Muscle of leg (tissue), 16 donors: ENCODE measurements at places on chromosomes 4 and X. TPM values are rescaled to one million over a fixed set of nuclear protein-coding genes. Genes with fewer than 3 reads are reported as not detected.

Gene SORCS2
- 9.1 TPM for total RNA-seq

Gene DCAF4L1
- total RNA-seq = 0.18 TPM

Gene EGF
- total RNA-seq = 9.4 TPM

Gene PAGE4
- 1.2 TPM for total RNA-seq

Gene FAM53A
- 1.6 TPM for total RNA-seq

Gene ASB12
- 9.5 TPM for total RNA-seq

Gene TCEAL6
- not detected for total RNA-seq

Gene RADX
- total RNA-seq = 2.3 TPM

Gene TCEAL4
- total RNA-seq = 51.2 TPM

Gene ZFP42
- total RNA-seq = under 0.01 TPM

Gene NUDT10
- 1.3 TPM for total RNA-seq

Gene ADRA2C
- total RNA-seq = 3.3 TPM

Gene CDX4
- not detected for total RNA-seq

Gene RRAGB
- total RNA-seq = 21.3 TPM
